Stimulated activated CD4-positive, alpha-beta T cell treated with anti-CD3 and anti-CD28 coated beads, Interleukin-15, amount 100 ng/mL, for 48 hours (primary cell): ENCODE measurements at places on chromosomes 3 and 15.

DNA sequence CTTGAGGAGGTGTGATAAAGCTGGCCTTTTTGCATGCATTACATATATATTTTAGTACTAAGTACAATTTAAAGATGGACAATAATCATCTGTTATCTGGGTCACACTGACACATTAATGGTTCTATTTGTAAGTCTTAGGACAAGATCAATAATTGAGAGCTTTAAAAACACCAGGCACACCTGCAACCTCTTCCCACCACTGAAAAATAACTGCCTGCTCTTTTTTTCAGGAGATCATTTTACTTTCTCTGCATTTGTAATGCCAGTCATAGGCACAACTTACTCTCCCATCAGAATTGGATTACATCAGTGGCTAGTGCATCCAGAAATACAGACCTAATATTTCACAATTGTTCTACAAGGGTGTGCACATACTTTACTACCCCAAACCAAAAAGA lies 149.8 kb downstream of the MECOM start:
- no peak for DNase-seq

- DNase-seq = no peak
Measured at GRCh38 chr3:81197386-81197785, 564.1 kb downstream of the GBE1 start.

DNA sequence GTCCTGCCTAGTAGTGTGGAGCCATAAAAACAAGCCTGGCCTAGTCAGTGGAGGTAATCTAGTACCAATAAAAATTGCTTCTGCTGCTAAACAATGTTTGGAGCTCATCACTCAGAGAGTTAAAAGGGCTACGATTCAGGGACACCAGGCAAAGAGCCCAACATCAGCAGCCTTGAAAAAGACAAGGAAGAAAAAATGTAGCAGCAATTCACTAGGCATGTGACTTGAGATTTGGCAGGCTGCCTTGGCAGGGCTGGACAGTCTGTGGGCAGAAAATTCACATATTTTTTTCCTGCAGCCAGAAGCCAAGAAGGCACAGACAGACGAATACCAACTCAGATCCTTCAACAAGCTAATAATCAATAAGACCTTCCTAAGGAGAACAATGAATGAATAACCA lies 47.2 kb downstream of the IGSF11 start:
- no peak for DNase-seq

DNA sequence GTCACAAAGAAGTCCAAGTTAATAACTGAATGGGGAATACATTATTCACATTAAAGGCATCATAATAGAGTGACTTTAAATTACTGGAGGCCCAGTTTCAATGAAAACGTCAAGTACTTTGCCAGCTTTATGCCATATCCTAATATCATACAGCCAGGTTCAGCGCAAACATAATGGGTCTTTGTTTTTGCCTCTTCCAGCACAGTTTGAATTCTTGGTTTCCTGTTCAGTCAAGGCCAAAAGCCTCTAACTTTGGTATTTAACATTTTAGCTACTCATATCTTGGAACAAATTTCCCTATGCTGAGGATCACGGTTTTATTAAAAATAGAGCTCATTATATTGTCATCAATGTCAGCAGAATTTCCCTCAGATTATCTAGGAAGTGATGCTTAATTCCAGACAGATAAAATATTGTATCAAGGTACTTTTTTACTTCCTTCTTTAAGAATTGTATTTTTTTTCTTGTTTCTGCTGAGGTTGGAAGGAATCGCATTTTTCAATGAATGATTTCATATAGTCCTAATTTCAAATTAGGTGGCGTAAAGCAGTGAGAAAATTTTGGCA lies 269.2 kb downstream of the THRB start:
- no peak for DNase-seq

- no peak for DNase-seq
Measured at GRCh38 chr3:47377186-47377585, 3.6 kb upstream of the PTPN23 start.

- no peak for DNase-seq
Measured at GRCh38 chr3:40043444-40043755, 234.0 kb downstream of the MYRIP start.

DNA sequence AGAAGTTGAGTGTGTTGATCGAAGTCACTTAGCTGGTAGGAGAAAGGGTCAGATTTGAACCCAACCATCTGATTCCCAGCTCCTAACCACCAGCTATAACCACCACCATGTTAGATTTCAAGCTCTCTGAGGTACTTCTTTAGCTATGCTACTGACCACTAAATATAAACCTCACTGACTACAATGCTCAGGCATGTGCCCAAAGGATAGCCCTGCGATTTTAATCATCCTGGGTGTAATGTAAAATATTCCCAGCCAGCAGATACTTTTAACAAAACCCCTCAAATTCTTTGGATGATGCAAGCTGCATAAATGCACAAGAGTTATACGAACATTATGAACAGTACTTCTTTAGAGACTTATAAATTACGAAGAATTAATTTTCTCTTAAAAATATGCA lies 115.2 kb upstream of the TSC22D2 start:
- DNase-seq = no peak

GRCh38 chr15:69781411-69782125 lies 316.1 kb downstream of the TLE3 start:
- DNase-seq = no peak

GRCh38 chr3:52495777-52496602 lies 852 bp downstream of the STAB1 start:
- DNase-seq = no peak

GRCh38 chr3:140205598-140205997 lies 270.6 kb downstream of the CLSTN2 start:
- no peak for DNase-seq

DNA sequence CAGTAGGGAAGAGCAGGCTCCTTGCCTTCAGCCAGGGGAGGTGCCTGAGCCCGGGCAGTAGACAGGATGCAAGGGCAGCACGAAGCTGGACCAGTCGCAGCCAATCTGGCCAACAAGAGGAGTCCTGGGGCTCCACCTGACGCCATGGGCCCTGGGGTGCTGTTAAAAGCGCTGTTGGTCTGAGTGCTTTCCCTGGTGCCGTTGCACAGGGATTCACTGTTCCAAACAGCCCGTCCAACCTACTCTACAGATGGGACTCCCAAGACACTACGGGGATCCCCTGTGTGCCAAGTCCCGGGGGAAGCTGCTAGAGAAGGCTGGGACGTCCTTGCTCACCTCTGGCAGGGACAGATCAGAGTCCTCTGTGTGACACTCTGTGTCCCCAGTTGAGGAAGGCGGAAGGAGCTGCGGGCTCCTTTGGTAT lies 632 bp downstream of the CTSH start:
- DNase-seq = no peak

- DNase-seq = no peak
Measured at GRCh38 chr15:44096596-44096995, 98.5 kb downstream of the FRMD5 start.

DNA sequence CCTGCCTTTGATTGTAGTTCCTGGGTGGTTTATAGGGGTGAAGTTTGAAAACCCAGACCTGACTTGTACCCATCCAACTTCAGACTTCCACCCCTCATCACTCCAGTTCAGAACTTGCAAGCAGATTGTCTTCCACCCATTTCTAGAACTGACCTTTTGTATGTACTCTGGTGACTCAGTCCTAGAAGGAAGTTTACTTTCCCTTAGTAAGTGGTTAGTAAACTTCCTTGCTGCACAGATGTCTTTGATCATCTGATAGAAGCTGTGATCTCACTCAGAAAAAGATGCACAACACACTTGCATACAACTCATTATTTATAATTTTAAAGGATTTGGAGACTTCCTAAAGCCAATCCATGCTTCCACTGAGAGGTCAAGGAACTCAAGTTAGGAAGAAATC lies 368.0 kb downstream of the MFSD1 start:
- DNase-seq = no peak

DNA sequence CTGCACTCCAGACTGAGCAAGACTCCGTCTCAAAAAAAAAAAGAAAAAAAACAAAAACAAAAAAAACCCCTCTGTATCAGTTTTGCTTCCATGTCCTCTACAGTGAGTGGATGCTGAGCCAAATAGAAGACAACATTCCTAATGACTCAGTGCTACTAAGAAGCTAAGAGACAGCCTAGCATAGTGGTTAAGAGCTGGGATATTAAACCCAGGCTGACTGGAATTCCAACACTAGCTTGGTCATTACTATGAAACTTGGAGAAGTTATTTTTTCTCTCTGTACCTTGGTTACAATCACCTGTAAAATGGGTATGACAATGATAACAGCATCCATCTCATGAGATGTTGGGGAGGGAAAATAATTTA lies 60.9 kb upstream of the PYGO1 start:
- DNase-seq = no peak

DNA sequence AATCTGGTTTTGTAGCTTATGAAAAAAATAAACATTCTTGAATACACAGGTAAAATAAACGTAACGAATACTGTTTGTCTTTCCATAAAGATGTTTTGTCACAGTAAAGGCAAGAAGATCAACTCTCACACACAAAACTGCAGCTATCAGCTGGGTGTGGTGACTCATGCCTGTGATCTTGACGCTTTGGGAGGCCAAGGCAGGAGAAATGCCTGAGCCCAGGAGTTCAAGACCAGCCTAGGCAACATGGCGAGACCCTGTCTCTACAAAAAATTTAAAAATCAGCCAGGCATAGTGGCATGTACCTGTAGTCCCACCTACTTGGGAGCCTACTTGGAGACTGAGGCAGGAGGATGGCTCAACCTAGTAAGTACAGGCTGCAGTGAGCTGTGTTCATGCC lies 39.6 kb downstream of the CBLB start:
- no peak for DNase-seq

GRCh38 chr15:49168016-49168415 lies 2.0 kb upstream of the GALK2 start:
- no peak for DNase-seq

- DNase-seq = no peak
Measured at GRCh38 chr3:143183665-143183964, 64.0 kb downstream of the CHST2 start.

GRCh38 chr3:5677555-5677954 lies 490.0 kb downstream of the EDEM1 start:
- no peak for DNase-seq

DNA sequence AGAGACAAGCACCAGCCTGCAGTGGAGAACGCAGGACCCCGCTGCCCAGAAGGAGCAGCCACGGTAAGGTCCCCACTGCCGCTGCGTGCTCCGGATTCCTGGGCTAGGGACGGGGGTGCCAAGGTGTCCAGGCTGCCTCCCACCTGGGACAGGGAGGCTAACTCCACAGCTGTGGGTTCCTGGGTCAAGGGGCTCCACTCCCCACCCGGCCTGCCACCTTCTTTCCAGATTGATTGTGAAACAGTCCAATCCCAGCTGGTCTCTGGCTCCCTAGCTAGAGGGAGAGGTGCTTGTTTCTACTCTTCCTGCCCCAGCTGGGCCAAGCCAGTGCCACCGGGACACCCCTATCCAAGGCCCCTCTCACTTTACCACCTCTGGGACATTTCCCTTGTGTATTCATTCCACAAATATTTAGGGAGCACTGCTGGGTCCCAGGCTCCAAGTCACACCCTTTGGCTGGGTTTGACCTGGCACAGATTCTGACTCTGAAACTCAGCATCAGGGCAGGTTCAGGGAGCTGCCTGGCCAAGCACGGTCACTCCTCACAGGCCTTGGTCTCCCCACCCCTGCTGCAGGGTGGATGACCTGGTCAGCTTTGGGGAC lies 1.9 kb downstream of the PAK6 start:
- DNase-seq = no peak

GRCh38 chr3:50124052-50124799 lies 30.9 kb upstream of the SEMA3F start:
- DNase-seq = no peak

GRCh38 chr3:179398574-179399231 lies 51.2 kb downstream of the MFN1 start:
- DNase-seq = no peak

DNA sequence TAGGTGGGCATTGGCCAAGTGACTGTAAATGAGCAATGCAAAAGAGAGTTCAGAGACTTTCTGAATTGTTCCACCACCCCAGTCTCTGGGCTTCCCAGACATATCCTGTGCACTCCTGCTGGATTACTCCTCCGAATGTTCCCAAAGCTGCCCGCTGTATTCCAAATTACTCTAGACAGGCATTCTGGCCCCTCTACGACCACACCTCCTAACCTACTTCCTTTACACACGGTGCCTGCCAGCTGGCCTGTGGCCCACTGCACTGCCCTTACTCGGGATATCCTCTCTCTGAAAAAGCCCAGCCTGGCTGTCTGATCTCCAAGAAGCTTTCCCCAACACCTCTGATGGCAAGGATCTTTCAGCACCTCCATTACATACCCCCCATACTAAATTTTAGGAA lies 66.6 kb downstream of the DUT start:
- DNase-seq = no peak

- DNase-seq = no peak
Measured at GRCh38 chr15:39898317-39898716, 21.7 kb downstream of the GPR176 start.

DNA sequence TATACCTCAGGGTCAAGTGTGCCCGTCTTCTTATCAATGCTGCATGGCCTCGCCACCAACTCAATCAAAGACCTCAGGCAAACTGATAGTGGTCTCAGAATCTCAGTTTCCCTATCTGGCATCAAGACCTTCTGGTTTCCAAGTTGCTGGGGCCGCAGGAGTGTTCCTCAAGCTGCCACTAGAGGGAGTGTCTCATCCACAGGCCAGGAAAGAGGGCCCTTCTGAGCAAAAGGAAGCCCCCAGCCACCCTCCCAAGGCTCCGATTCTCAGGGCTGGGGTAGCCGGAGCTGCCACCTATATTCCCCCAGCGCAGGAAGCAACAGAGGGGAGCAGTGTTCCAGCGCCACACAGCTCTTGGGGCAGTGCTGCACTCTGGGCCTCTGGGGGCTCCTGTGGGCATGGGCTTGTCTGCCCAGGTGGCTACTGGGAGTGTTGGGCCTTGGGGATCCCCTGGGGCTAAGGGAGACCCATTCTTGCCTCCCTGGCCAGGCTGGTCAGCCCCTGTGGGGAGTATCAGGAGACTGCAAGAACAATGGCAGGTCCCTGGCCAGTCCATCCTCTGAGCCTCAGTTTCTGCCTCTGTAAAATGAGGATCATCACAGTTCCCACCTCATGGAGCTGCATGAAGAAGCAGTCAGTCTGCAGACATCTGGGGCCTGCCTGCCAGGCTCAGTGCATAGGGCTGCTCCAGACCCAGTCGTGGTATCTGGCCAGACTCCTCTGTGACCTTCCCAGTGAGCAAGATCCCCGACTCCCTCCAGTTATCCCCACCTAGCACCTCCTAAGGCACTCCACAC lies 23.4 kb upstream of the SEC13 start:
- peak; percentile 12 for DNase-seq

DNA sequence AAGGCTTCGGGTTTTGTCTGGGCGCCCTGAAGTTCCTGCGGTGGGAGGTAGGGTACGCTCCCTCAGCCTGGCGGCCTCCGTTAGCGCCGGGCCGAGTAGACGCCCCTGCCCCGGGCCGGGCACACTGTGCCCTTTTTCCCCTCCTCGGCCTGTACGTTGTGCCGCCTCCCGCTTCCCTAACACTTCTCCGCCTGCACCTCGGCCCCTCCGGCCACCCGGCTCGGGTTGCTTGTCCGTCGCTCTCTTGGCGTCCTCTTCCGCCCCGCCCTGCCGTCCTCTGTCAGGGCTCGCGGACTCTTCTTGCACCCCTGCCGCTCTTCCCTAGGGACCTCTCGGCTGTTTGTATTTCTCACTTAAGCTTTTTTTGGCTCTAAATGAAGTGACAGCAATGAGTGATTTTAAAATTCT lies 384 bp downstream of the KNL1 start:
- peak; percentile 30 for DNase-seq
